ENCODE measurements at places on chromosomes 7 and 10.

DNA sequence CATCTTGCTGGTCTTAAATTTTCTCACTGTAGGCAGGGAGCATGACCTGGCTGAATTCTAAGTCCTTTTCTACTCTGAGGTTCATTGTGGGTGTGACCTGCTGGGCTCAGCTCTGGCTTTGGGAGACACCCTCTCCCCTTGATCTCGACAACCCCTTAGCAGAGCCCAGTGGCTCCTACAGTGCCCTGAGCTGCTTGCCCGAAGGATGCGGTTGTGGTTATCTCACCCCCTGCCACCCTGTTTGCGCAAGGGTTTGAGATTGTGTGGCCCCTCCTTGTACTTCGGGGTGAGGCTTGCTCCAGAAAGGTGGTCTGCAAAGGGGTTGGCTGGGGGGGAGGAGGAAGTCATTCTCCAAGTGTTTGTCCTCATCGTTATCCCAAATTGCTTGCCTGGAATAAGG is 55.3 kb downstream of the TCF7L2 start:
- no peak for DNase-seq

GRCh38 chr10:44356139-44357022 is 28.5 kb downstream of the CXCL12 start:
- DNase-seq = no peak

- DNase-seq = no peak
Observed at GRCh38 chr7:152902054-152902453, 142.5 kb downstream of the ACTR3B start.

DNA sequence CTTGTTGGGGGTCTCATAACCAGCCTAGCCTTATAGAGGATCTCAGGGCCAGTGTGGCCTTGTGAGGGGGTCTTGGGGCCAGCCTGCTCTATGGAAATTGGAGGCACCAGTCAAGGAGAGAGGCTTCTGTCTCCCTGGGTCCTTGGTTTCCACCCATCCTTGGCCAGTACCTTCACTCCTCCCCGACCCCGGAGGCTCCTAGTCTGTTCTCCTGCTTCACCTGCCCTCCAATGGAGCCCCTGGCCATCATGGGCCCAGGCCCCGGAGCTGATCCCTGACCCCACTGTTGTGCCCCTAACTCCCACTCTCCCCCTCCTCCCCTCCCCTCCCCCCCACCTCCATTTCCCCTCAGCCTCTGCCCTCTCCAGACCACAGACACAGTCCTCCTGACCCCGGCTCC is 29.7 kb downstream of the RASGEF1A start:
- DNase-seq = no peak

- DNase-seq = no peak
Observed at GRCh38 chr7:113321201-113321600, 202.8 kb upstream of the SMIM30 start.

DNA sequence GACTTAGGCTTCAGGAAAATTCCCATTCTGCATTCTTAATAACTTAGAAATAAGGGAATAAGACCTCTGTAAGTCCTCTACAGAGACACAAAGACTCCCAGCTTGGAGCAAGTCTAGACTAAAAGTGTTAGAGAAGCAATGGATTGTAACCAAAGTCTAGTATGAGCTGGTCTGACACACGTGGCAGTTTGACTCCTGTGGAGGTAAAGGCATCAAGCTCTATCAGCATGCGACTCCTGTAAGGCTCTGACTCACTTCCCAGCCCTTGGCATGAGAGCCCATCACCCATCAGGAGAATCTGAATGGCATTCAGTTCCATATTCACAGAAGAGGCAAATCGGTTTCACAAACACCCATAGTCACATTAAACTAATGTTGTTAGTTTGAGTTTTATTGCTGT is 4.4 kb upstream of the VSTM4 start:
- no peak for DNase-seq

GRCh38 chr7:44068054-44068453 is 2.7 kb upstream of the PGAM2 start:
- DNase-seq = no peak

DNA sequence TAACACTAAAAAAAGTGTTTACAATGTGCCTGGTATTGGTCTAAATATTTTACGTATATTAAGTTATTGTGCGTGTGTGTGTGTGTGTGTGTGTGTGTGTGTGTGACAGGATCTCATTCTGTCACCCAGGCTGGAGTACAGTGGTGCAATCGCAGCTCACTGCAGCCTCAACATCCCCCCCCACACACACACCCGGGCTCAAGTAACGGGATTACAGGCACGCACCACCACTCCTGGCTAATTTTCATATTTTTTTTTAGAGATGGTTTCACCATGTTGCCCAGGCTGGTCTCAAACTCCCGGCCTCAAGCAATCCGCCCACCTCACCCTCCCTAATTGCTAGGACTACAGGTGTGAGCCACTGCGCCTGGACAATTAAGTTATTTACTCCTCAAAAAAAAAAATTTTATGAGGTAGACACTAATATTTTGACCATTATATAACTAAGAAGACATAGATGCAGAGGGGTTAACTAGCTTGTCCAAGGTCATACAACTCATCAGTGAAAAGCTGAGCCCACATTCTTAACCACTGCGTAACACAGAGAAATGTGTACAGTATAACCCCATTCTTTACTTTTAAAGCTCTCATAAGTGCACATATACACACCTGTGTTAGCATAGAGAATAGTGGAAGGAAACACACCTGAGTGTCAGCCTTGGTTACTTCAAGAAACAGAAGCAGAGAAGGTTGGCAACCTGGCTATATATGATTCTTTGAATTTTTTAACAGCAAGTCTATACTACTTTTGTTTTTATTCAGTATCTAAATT is 35.0 kb downstream of the DNAJC12 start:
- no peak for DNase-seq

DNA sequence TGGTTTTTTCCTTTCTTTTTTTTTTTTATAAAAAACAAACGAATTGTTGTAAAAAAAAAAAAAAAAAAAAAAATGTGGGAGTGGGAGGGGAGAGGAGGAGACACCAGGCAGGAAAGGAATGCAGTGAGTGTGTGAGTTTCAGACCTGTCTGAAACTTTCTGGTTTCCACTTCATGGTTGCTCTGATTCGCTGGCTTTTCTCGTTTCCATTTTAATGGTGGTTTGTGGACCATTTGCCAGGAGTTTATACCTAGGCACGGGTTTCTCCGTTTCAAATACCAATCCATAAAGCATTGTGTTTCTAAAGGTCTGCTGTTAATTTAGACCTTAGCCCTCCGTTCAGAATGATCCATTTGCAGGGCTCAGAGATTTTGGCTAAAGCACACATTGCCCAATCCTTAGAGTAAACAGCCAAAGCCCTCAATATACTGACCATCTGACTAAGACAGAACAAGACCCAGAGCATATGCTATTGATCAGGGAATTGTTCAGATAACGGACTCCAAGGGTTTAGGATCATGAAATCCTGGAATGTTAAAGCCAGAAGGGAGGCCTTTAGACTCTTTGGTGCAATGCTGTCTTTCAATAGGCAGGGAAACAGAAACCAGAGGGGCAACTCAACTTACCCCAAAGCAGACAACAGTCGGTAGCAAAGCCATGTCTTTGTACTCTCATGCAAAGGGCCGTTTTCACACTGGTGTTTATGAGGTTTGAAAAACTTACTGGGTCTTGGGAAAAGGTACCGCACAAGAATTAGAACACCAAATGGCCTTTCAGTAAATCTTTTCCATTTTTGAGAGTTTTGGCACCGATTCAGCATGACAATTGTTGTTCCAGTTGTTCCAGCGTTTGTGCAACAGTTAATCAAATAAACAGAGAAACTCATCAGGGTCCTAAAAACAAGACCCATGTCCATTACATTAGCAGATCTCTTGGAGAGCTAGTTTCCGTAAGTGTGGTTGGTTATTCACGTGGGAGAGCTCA is 94.3 kb upstream of the AGBL3 start:
- no peak for DNase-seq

- no peak for DNase-seq
Observed at GRCh38 chr10:75140246-75140645, 28.8 kb downstream of the SAMD8 start.

- no peak for DNase-seq
Observed at GRCh38 chr10:125562737-125563136, 120.2 kb downstream of the TEX36 start.

- DNase-seq = no peak
Observed at GRCh38 chr7:50648570-50649169, 83.5 kb upstream of the DDC start.

DNA sequence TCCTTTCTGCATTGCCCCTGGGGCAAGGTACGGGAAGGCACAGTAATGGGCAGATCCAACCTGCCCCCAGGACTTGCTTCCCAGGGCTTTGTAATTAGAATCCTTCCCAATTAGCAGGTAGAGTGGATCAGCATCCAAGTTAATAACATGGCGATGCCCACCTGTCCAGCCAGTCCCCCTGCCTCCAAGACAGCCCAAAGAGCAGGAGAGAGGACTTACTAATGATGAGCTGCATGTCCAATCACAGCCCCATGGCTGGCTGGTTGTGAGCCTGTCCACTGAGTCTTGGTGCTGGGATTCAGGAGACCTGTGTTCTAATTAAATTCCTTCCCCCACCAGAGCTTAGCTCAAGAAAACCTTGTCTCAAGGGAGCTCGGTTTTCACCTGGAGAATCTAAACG is 49.0 kb downstream of the RPS24 start:
- DNase-seq = no peak

DNA sequence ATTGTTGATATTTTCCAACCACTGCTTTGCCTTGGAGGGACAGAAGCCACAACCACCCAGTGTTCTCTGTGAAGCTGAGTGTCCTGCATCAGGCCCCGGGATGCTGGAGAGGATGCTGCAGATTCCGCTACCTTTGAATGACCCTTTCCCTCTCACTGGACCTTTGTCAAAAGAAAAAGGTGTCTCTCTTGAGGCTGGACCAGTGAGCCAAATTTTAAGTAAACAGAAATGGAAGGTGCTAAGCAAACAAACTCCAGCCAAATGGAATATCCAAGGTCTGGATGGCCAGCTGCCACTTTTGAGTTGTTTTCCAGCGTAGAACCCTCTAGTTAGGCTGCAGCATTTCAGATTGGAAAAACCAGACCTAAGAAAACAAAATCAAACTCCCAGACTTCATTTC is 145.5 kb downstream of the TRIL start:
- no peak for DNase-seq

GRCh38 chr10:7547206-7547605 is 119.6 kb downstream of the ITIH5 start:
- no peak for DNase-seq

DNA sequence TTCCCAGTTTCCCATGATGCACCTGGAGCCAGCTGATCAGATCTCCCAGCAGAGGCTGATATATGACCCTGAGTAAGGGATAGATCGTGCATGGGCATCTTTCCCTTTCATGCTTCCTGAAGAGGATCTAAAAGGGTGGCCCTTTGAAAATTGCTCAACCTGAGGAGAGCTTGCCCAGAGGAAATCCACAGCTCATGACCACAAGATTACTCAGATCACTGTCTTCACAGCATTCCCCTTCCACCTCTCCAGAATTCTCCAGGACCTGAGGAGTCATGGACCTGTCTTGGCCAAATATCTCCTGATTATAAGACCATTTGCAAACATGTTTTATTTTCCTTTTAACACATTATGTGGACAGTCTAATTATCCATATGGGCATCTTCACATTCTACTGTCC is 328.1 kb downstream of the LHFPL3 start:
- DNase-seq = no peak

DNA sequence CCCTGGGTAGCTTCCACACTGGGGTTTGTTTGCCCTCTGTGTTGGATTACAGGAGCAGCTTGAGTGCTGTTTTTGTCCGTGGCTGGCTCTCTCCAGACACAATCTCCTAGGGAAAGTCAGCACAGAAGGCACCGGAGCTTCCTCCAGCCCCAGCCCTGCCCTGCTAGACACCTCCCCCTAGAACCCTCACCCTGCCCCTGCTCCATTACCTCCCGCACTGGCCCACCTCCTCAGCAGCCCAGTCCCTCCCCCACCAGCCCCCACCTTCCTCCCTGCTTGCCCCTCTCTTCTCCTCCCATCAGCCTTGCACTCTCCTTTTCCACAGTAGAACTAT is 130.5 kb downstream of the ADCY1 start:
- DNase-seq = no peak

DNA sequence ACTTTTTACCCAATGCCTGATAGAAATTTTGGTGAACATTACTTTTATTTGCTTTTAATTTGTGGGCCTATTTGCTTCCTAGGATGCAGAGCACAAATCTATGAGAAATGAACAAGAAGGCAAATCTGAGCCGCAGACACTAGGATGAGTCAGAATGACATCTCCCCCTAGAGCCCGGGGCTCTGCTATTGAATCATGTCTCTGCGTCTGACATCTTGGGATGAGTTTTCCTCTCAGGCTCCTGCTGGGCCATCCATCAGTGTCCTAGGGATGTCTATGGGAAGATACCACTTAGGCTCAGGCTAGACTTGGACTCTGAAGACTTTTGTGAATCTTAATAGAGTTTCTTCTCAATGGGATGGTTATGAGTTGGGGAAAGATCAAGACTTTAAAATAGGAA is 157.3 kb upstream of the MTPN start:
- DNase-seq = no peak

DNA sequence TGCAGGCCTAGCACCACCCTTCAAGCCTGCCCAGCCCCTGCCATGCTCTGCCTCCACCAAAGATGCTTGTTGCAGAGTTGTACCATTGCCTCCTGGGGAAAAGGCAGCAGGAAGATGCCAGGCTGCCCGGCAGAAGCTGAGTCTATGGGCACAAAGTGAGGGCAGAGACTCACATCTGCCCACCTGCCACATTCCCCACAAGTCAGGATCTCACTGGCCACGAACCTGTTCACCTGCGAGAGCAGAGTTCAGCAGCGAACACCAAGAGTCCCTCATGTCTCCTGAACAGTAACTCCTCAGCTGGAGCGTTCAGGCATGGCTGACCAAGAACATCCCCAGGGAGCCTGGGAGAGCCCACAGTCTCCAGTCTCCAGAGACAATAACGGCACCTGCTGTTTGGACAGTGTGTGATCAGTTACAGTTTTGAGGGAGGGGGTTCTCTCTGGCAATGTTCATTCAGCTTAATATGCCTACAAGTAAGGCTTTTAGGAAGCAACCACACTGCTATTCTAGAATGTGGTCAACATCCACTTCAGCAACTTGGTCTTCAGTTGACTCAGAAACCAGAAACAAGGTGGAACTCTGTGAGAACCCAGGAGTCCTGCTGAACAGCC is 78.5 kb downstream of the GRID1 start:
- DNase-seq = no peak

GRCh38 chr7:47474211-47474936 is 107.5 kb downstream of the TNS3 start:
- no peak for DNase-seq

GRCh38 chr10:129755158-129755591 is 208.9 kb downstream of the EBF3 start:
- DNase-seq = no peak

- DNase-seq = no peak
Observed at GRCh38 chr10:130017631-130018022, 53.6 kb upstream of the EBF3 start.

GRCh38 chr10:79560160-79560709 is at the start of gene SFTPA2:
Gene SFTPA2, minus strand, starts transcription at chr10:79560407. Its CDS starts 924 bp downstream, at chr10:79559483.
- DNase-seq = no peak

GRCh38 chr7:50766106-50766848 is 16.4 kb downstream of the GRB10 start:
- DNase-seq = no peak

GRCh38 chr7:115831371-115831770 is 199.2 kb downstream of the TFEC start:
- no peak for DNase-seq

GRCh38 chr7:141262101-141263090 is 188.5 kb downstream of the TMEM178B start:
- no peak for DNase-seq
